ENCODE measurements at places on chromosomes 3 and 15.
A peak's percentile ranks its signal among the peaks of the same experiment; 100 is the strongest.

DNA sequence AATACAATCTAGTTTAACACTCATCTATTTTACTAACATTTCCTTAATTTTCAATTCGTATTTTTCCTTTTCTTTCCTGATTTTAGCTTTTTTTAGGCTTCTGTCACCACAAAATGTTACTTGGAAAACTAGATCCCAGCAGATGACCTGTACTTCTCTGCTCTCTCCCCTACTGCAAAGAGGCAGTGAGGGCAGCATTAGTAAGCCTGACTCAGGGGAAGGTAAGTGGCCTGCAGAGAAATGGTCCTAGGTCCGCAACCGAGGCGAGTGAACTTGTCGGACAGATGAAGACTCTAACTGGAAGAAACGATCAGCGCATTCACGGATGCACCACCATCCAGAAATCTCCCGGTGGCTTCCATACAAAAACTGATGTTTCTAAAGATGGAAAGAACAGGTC lies 20.4 kb downstream of the TMEM43 start:
- no peak for DNase-seq

DNA sequence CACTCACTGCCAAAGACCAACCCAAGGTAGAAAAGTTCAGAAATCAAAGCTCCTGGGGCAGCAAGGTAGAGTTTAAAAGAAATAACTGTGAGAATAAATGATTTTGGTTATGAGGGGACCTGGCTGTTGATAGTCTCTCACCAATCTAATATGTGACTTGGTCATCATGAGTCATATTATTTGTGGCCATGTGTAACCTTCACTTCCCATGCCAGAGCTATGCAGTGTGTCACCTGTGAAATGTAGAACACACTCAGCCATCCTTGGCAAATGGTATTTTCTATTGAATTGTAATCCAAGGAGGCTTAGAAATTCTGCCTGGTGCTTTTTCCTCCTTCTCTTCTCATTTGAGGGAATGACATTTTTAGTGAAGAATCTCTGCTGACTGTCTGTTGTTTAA lies 184.2 kb upstream of the STAC start:
- DNase-seq: no peak

- DNase-seq: no peak
Measured at GRCh38 chr15:63942486-63943365, 103.6 kb downstream of the DAPK2 start.

- DNase-seq: no peak
Measured at GRCh38 chr3:140277886-140278285, 342.9 kb downstream of the CLSTN2 start.

DNA sequence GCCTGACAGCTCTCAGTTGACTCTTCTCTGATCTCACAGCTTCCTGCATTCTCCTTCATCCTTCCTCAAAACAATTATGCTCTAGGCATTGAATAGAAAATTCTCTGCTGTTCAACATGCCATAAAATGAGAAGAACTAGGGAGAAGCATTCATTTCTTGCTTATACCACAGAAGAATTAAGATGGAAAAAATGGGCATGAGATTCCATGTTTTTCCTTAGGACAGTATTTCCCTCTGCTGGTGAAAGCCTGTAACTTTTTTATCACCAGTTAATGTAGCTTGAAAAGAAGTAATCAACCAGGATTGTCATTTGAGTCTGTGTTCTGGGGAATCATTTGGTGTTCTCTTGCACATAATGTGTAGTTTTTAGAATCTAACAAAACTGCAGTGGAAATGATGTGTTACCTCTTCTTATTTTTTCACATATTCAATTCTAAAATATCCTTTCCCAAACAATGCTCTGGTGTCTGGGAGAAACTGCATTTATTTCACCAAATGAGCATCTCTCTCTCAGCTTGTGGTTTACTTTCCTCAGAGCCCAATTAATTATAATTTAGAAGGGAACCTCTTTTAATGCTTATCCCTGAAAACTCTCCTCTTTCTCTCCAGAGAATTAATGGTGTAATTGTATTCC lies 92.8 kb upstream of the DCBLD2 start:
- peak; percentile 2 for DNase-seq

- no peak for DNase-seq
Measured at GRCh38 chr3:60086811-60087210, 1037.0 kb upstream of the CFAP20DC start.

DNA sequence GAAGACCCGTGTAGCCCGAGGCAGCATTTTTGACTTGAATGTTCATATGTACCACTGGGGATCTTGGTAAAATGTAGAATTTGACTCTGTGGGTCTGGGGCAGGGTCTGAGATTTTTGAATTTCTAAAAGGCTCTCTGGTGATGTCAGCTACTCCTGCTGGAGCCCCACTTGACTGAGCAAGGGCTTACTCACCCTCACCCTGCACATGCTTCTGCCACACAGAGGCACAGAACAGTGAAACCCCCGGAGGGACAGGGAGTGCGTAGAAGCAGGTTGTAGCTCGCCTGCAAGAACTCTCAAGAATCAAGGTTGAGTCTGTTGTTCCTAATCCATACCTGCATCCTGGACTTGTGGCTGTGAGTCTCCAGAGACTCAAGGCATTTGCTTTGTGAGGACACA lies 41.1 kb downstream of the SLCO3A1 start:
- DNase-seq: no peak

DNA sequence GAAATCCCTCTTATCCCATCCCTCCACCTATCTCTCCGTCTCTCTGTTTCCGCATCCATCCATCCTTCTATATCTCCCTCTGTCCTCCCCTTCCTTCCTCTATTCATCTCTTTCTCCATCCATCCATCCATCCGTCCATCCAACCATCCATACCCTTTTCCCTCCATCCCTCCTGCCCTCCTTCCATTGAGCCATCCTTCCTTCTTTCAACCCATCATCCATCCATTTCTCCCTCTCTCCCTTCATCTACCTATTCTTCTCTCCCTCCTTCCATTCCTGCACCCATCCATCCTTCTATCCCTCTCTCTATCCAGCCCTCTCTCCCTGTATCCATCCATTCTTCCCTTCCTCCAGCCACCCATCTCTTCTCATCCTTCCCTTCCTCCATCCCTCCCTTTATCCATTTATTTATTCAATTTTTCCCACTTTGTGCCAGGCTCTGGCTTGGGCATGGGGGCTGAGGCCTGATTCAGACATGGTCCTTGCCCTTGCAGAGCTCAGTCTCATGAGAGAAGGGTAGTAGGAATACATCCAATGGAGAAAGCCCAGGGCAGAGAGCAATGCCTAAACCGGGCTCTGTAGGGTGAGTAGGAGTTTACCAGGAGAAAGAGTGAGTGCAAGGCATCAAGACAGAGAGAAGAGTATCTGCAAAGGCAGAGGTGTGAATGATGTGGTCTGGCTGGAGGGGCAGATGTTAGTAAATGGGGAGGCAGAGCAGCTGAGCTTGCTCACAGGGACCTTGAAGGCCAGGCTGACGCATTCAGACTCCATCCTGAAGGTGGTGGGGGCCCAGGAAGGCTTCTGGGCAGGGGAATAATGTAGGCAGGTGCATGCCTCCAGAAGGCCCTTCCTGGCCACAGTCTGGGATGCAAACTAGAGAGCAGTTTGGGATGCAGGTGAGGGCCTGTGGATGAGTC lies 19.5 kb upstream of the FBLN2 start:
- DNase-seq: no peak

GRCh38 chr3:2861120-2861519 lies 249.1 kb downstream of the IL5RA start:
- peak; percentile 5 for DNase-seq

DNA sequence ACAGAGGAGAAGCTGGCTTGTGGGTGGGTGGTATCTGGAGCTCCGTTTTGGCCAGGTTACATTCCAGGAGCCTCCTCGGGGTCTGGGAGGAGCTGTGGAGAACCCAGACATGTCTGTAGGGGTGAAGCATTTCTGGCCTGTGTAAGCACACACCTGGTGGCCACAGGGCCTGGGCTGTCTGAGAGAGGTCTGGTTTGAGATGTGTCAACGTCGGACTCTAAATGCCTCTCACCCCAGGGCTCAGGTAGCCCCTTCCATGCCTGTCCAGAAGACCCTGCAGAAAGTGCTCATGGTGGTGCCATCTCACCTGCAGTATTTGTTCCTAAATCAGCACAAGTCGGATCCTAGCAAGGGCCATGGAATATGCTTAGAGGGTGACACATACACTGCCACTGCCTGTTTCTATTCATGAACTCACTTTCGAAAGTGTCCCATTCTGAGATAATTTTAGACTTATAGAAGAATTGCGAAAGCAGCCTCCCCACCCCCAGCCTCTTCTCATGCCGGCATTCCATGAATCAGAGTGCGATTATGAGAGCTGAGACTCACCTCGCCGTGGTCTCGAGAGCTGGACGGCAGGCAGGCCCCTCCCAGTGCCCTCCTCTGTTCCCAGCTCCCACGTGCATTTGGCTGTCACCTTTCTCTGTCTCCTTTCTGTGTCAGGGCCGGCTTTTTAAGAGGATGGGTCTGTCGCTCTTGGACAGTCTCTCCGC lies 63.7 kb downstream of the KLF15 start:
- DNase-seq: no peak

DNA sequence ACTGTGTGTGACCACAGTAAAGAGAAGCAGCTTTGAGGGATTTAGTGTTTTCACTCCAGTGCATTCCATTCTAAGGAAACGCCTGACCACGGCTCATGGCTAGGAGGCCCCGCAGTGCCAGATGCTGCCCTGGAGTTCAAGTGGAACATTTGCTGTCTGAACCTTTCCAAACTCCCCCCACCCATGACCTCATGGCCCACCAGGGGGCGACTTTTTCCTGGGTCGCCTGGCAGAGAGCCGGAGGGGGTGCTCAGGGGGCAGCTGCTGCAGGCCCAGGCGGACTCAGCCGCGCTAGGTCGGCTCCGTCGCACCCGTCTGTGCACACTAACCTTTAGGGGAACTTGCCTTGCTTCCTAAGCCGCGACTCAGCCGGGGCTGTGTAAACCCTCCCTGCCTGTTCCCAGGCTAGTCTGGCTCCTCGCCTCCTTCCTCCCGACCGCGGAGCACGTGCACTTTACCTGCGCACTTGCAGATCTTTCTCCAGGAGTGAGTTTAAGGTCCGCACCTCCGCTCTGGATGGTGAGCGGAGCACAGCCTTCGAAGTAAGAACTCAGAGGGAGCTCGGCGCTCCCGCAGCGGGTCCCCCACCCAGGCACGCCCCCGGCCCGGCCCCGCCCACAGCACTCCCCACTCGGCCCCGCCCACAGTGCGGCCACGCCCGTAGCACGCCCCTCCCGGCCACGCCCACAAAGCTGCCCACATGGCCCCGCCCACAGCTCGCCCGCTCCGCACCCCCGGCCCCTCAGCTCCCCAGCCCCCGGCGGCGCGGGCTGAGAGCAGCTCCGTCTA lies at the start of gene OCA2:
Gene OCA2 (minus strand): TSS at position 550 of the 789 bp plus-strand sequence. CDS start 17,441 bp downstream, outside the sequence.
- DNase-seq: peak; percentile 56

DNA sequence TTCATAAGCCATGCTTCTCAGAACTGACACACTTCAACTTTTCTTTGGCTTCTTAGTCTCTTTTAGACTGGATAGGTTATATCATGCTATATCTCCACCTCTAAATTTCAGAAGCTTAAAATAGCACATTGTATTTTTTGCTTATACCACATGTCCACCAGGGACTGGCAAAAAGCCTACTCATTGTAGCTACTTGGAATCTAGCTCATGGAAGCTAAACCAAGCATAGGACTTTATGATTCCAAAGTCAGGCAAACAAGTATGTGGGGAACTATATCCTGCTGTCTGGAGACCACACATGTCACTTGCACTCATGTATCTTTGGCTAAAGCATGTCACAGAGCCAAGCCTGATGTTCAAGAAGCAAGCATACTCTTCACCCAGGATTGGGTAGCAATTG lies 245.0 kb upstream of the RASGRP1 start:
- no peak for DNase-seq

DNA sequence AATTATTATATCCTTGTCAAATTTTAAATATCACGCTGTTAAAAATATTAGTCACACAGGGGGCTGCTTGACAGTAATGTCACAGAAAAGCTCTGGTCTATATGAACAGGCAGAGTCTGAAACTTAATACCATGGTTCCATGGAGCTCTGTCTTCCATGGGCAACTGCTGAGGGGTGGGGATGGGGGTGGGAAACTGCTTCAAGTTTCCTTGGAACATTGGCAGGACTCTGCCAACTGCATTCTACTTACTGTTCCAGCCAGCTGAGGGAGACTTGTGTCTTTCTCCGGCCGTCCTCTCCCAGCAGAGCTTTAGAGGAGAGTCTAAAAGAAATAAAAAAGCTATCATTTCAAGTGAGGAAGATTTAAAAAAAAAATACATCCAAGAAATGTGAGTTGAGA lies 348.7 kb downstream of the ZIC1 start:
- DNase-seq: no peak

DNA sequence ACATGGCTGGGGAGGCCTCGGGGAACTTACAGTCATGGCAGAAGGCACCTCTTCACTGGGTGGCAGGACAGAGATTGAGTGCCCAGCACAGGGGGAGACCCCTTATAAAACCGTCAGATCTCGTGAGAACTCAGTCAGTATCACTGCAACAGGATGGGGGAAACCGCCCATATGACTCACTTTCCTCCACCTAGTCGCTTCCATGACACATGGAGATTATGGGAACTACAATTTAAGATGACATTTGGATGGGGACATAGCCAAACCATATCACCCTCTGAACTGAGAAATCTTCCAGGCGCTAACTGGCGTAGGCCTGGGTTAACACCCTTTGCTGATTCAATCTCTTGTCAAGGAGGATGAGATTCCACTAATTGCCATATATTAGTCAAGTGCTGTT lies 392.3 kb downstream of the FEZF2 start:
- DNase-seq: no peak

DNA sequence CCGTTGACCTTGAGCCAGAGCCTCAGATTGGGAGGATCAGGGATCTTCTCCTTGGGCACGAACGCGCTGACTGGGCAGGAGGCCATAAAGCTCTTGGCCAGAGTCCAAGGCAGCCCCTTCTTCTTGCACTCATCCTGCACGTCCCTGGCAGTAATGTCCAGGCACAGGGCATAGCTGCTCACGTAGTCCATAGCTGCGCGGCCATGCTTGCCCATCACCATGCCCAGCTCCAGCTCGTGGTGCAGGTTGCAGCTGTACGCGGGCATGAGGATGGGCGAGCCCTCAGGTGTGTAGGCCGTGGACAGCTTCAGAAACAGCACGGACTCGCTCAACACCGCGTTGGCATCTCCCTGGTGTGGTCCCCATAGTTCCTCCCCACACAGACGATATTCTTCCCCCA lies 17.9 kb upstream of the RPLP1 start:
- DNase-seq: no peak

DNA sequence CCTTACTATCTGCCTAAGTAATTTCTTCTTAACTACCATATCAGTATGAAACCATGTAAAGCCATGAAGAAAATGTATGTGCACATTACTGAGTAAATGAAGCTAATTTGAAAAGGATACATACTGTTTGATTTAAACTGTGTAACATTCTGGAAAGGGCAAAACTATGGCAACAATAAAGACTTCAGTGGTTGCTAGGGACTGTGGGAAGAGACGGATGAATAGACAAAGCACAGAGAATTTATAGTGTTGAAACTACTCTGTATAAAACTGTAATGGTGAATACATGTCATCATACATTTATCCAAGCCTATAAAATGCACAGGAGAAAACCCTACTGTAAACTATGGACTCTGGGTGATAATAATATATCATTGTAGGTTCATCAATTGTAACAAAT lies 1103.7 kb upstream of the EPHA6 start:
- DNase-seq: no peak

DNA sequence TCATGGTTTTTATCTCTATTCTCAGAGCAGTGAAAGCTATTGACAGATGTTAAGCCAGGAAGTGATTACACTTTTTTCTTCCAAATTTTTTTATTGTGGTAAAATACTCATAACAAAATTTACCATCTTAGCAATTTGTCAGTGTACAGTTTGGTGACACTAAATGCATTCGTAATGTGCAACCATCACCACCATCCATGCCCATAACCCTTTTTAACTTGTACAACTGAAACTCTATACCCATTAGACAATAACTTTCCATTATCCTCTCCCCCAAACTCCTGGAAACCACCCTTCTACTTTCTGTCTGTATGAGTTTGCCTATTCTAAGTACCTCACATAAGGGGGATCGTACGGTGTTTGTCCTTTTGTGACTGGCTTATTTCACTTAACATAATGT lies 15.1 kb upstream of the POMGNT2 start:
- no peak for DNase-seq

All from NCI-H1092 treated with DMSO at 0.1 percent for 48 hours (cell line).